Effector CD8-positive, alpha-beta T cell (primary cell): ENCODE measurements at places on chromosomes 11 and 22.

DNA sequence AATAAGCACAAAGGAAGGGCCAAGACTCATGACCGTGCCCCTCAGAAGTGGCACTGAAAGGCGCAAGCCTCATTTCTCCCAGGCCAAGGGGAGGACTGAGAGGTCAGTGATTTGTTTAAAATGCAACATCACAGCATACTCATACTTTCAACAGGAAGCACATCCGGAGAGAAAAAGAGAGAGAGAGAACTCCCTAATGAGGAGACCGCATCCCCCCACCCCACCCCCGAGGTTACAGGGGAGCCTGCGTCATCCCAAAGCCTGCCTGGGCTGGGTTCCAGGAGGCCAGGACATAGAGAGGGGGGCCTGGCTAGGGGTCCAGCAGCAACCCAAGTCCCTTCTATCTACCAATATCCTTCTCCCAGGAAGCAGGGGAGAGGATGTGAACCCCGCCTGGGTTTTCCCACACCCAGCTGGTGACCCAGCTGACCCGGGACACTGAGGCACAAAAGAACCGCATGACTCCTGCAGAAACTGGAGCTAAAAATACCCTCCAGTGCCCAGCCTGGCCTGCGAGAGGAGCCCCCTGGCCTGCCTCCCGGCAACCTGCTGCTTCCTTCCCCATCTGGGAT lies 3.8 kb downstream of the CSNK1E start:
- no peak for DNase-seq

GRCh38 chr11:128506999-128507611 lies 80.3 kb downstream of the ETS1 start:
- DNase-seq = no peak

DNA sequence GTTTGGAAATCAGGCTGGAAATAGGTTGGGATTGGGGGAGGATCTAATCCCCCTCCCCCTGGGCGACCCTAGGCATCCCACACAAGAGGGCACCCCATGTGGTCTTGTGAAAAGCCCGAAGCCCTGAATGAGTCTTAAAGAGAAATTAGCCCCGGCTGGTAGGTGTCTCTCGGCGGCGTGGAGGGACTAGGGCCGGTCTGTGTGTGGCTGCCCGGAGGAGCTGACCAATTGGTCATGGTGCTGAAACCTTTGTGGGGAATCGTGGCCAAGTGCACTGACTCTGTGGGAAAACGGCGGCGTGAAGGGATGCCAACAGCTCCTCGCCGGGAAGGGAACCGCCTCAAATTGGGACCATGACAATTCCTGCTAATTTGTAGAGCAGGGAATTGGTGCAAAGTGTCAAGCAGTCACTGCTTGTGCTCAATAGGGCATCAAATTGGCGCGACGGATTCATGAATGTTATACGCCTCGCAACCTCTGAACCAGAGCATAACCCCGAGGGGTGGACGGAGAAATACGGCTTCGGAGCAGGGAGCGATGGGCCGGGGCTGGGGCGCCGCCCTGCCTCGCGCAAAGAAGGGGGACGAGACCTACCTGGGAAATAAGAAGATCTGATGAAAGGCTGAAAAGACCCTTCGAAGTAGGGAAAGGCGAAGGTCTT lies 1.5 kb downstream of the DBX1 start:
- no peak for DNase-seq

DNA sequence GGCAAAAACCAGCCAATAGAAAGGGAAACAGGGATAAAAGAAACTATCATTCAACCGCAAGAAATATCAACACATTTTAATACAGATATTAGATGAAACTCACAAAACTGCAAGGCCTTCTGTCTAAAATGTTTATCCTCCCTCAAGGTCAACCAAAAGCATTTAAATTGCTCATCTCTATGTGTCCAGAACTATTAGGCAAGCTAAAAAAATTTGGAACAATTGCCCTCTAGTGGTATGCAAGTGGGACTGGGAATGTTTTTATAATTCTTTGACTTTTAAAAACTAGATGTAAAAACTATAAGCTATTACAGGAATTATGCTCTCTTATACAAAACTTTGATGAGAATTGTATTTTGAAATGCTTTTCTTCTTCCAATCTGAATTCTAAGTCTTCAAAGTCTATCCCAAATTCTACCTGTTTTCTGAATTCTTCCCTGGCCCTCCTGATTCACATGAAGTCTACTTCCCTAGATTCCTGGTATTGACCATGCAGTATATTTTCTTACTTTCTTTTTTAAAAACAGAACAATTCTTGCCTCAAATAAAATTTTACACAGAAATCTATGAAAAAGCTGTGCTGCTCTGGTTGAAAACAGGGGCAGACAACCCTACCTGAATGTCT lies 4.9 kb downstream of the CWC15 start:
- DNase-seq = no peak
